ENCODE measurements at places on chromosomes 3 and 15.
A peak's percentile ranks its signal among the peaks of the same experiment; 100 is the strongest.

GRCh38 chr15:89533861-89534544 lies 37.6 kb upstream of the RHCG start:
- no peak for DNase-seq

- no peak for DNase-seq
Observed at GRCh38 chr3:38689774-38690173, 40.3 kb upstream of the SCN5A start.

DNA sequence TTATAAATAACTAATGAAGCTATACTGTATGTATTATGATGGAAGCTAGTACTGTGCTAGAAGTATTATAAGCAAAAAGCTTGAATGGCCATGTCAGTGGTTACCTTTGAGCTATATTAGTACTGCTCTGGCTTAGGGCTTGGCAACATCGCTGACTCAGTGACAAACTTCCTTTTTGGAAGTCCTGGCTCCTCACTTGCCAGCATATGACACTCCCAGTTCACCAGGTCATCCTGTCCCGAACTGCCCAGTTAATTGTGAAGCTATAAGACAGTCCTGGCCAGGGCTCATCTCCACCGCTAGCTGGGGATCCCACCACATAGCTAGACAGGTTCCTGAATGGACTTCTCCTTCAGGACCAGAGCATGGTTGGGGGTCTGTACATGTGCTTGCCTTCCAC lies 31.9 kb downstream of the RAB8B start:
- no peak for DNase-seq

- DNase-seq, result no peak
Observed at GRCh38 chr3:177185035-177185574, 12.2 kb downstream of the TBL1XR1 start.

DNA sequence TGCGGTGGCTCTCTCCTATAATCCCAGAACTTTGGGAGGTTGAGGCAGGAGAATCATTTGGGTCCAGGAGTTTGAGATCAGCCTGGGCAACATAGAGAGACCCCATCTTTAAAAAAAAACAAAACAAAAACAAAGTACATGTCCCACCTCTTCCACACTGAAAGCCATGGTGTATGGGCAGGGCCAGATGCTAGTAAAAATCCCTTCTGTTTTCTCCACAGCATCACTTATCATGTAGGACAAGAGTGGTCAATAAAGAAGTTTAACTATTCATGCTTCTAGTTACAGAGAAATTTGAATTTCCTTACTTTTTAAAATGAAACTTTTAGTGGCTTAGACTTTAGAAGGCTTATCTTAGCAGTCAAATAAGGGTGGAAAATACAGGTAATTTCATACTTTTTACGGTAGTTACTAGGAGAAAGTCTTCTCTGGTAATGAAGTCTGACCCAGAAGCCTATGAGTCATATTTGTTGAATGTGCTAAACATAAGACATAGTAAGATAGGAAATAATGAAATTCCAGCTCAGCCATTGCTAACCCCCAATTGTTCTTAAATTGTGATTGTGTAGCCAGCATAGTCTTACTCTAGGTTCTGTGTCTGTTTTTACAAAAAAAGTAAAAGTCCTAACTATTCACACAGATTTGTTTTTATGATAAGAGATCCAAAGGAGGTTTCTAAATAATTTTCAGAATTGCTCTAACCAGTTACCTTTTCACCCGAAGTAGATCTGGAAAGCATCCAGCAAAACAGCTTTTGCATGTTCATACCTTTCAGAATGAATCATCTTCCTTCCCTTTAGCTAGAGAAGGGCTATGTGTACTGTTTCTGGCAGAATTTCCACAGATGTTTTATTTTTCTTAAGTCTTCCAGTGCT lies 16.4 kb upstream of the ZNF609 start:
- no peak for DNase-seq

GRCh38 chr3:14156201-14156600 lies 22.2 kb downstream of the XPC start:
- DNase-seq, result no peak

DNA sequence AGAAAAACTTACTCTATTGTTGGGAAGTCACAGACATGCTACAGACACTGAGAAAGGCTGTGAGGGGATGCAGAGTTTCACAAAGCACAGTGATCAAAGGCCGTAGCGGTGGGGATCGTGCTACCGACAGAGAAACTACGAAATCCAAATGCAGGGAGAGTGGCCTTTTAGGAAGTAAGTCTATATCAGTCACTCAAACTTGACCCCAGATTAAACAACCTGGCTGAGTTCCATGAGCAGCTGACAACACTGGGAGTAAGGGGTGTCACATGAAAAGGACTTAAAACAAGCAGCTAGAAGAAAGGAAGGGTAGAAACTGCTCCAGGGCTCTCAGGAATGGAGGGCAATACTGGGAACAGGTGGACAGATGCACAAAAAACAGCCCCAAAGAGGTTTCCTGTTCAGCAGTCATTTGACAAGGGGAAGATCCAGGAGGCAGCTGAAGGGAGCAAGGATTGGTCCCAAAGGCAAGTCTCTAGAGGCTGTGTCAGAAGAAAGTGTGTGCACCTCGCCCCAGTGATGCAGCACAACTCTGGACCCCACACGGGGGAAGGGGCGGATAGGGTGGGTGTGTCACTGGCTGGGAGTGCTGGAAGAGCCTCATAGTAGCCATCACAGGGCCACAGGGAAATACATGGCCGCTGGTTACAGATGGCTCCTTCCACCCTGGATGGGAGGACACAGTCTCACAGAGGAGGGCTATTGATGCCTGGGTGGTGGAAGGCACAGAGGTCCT lies 20.3 kb upstream of the HDAC11 start:
- no peak for DNase-seq

DNA sequence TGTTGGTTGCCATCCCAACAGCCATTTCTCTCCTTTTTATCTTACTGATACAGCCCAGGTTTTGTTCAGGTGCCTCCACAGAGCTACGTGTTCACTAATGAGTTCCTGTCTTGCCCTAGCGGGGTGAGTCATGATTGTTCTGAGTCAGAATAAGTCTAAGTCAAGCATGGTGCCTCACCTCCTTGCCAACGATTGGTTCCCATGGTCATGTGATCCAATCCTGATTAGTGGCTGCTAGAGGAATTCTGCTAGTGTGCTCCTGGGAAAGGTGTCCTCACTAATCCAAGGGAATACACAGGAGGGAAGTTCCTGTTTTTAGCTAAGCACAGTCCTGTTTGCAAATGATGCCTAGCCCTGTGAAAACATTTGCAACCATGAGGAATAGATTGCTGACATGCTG lies 99.8 kb downstream of the NSUN3 start:
- no peak for DNase-seq

- DNase-seq, result no peak
Observed at GRCh38 chr15:80061582-80061981, 2.1 kb downstream of the ZFAND6 start.

DNA sequence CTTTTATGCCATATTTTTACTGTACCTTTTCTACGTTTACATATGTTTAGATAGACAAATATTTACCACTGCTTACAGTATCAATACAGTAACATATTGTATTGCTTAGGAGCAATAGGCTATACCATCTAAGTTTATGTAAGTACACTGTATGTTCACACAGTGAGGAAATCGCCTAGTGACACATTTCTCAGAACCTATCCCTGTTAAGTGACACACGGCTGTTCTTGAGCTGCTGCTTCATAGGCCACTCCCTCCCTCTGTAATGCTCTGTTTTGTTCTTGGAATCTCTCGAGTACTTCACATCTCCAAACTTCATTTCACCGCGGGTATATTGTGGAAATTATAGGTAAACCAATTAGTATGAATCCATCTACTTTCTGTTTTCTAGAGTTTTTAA lies 13.4 kb upstream of the SELENOT start:
- DNase-seq, result no peak

DNA sequence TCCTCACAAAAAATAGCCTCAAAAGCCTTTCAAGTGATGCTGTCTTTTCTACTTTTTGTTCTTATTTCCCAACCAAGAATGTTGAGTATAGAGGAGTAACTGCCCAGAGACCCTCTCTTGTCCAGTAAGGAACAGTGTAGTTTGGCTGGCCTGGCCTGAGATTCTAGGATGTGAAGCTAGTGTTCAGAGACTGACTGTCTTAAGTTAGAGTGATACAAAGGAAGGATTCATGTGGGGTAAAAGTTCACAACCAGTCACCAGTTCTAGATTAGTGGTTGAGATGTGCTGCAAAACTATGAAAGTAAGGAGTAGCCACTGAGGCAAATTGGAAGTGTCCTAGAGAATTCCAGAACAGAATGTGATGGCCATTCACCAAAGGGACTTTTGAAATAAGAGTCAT lies 49.1 kb downstream of the RSRC1 start:
- DNase-seq, result no peak

- DNase-seq, result no peak
Observed at GRCh38 chr3:100581650-100582049, 27.8 kb upstream of the ADGRG7 start.

- no peak for DNase-seq
Observed at GRCh38 chr3:15097891-15098290, 1.1 kb downstream of the RBSN start.

- DNase-seq, result no peak
Observed at GRCh38 chr3:143220741-143221140, 101.2 kb downstream of the CHST2 start.

DNA sequence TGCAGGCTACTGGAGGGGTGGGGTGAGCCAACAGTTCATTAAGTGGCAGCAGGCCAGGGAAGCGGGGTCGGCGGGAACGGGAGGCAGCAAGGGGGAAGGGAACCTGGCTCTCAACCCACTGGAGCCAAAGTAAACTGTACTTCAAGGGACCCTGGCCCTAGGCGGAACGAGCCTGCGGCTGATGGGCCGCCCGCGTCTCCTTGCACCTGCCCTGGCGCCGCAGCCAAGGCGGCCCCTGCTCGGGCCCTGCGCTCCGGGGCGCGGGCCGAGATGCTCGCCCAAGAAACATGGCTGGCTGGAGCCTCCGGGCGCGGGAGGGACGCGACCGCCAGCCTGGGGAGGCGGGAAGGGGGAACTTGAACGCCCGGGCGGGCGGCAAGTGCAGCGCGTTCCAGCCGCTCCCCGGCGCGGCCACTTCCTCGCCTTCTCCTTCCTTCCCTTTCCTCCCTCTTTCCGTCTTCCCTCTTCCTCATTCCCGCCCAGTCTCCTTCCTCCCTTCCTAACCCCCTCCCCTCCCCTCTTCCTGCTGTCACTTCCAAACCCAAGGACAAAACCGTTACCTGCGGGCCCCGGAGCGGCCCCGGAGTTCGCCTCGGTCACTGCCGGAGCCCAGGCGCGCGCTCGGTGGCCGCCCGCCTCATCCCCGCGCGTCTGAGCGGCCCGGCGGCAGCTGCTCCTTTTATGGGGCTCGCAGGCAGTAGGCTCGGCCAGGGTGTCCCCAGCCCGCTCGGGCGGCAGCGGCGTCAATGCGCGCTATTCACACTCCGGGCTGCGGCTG lies 489.7 kb downstream of the MAGI1 start:
- no peak for DNase-seq

DNA sequence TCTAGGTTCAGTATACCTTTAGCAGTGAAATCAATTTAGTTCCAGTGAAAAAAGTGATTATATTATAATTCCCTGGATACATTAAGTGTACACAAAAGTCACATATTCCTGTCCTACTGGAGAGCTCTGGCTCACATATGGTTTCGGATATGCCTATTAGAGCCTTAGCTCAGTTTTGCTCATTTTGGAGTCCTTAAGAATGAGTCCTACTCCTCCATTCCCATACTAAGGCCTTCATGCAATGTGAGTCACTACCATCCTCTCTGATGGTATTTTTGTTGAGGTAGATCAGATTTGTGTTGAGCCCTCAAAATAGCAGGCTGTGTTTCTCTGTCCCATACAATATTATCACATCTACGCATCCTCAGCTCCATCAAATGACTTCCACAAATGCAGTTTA lies 294.2 kb upstream of the COL8A1 start:
- no peak for DNase-seq

- no peak for DNase-seq
Observed at GRCh38 chr15:85543741-85544155, 163.3 kb downstream of the AKAP13 start.

GRCh38 chr3:33439546-33440327 lies 468 bp downstream of the UBP1 start:
- peak; percentile 29 for DNase-seq

GRCh38 chr3:150913133-150913922 lies 8.1 kb upstream of the MINDY4B start:
- DNase-seq, result no peak

GRCh38 chr15:64235552-64235951 lies 72.7 kb upstream of the PPIB start:
- no peak for DNase-seq

DNA sequence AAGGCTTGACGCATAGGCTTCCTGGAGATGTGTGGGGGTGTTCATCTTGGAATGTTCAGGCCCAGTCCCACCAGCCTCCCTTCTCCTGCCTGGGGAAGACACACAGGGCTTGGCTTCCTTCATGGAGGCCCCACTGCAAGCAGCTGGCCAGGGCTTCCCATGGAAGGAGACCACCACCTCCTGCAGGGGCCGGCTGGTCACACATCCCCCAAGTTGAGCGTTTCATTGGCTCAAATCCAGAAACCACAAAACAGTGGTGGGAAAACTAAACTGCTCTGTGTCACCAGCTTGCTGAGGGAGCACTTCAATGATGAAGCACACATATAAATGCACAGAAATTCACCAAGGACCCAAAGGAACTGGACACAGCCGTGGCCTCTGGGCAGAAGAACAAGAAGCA lies 8.3 kb downstream of the IQSEC1 start:
- DNase-seq, result no peak

DNA sequence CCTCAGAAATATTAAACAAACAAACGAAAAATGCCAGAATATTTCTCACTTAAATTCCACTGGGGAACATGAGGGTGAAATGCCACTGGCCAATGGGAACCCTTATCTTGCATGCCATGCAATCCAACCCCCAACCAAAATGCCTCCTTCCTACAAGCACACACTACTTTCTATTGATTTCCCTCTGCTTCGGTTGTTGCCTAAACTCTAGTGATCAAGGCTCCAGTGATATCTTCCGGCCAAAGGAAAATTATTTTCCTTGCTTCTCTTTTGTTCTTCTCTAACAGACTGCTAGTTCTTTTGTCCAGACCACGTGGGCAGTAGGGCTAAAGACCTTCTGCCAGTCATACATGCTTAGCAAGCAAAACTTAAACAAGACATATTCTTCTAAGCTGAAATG lies 115.7 kb downstream of the TMCC1 start:
- DNase-seq, result no peak

GRCh38 chr3:62493109-62493801 lies 119.9 kb upstream of the FEZF2 start:
- DNase-seq, result no peak

DNA sequence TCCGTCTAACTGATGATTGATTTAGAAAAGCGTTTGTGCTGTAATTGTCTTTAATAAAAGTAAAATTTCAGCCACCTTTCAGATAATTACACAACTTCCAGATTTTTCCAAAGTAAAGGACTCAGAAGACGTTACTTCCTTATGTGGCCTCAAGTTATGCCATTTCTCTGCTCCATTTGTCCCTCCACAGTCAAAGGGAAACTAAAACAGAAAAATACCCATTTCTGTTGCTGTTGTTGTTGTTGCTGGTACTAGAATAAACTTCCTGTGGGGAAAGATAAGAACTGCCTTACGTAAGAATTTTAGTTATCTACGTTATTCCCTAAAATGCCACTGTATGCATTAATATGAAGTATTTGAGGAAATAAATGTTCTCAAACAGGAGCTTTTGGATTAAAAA lies 153.9 kb downstream of the P3H2 start:
- no peak for DNase-seq

GRCh38 chr3:134060561-134061385 lies 31.0 kb upstream of the SLCO2A1 start:
- DNase-seq, result no peak
